Astrocyte of the spinal cord (primary cell): ENCODE measurements at places on chromosomes 3 and 15.

GRCh38 chr3:183317271-183317670 lies 64.2 kb downstream of the B3GNT5 start:
- DNase-seq: no peak

DNA sequence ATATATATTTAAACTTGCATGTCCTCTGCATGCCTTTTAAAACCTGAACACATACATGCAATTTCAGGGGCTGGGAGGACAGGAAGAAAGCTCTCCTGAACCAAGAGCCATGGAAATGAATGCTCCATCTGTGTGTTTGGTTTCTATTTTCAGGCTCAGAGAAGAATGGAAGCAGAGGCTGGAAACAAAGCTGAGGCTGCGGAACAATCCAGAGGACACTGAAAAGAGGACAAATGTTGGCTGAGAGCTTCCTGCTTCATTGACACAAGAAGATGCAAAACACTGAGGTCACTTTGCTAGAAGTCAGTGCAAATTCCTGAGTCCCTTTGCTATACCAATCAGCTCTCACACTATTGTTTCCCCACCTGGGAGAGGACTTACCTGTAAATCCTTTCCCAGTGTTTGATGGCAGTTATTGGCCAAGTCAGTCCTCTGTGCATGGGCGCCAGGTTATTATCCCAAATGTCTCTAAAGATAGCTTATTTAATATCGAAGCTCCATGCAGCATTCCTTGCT lies 12.7 kb downstream of the FAM240A start:
- DNase-seq: no peak

- DNase-seq: peak; percentile 94
These were observed 588.7 kb upstream of the CBLB start for GRCh38 chr3:106457281-106458180.

- DNase-seq: no peak
These were observed 166.9 kb downstream of the SUCNR1 start for GRCh38 chr3:152040319-152040718.

DNA sequence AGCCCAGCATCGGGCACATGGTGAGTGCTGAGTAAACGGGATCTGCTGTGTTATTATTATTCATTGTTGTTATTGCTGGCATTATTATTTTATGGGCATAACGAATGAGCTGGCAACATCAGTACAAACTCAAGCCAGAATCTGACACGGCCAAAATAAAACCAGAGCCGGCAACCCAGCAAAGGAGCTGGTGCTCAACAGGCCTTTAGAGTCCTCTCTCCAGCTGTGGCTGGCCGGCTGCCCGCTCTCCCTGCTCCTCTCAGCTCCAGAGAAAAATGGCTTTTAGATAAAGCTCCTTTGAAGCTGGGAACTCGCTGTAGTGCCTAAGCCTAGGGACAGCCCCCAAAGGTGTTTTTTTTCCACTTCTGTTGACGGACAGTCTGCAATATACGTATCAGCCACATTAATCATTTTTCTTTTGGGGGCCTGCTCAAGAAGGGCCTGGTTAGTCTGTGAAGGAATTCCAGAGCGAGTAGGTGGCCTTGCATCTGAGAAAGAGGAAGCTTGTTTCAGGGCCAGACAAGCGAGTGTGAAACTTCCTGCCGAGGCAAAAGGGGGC lies 193.9 kb upstream of the UBE2E1 start:
- peak; percentile 82 for DNase-seq

DNA sequence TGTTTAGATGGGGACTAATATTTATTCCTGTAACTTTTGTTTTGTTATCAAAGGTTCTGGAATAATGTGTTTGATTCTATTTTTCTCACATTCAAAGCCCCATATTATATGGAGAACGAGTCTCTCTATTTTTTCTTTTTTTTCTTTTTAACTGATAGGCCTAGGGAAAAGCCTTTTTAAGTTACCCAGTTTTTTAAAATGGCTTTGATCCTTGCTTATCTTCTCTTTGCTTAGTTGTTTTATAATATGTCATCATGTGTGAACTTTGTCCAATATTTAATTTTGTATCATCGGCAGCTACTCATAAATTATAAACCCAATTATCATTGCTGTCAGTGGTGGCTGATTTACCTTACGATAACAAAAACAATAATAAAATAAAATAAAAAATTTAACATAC lies 610.3 kb upstream of the BCHE start:
- DNase-seq: no peak

DNA sequence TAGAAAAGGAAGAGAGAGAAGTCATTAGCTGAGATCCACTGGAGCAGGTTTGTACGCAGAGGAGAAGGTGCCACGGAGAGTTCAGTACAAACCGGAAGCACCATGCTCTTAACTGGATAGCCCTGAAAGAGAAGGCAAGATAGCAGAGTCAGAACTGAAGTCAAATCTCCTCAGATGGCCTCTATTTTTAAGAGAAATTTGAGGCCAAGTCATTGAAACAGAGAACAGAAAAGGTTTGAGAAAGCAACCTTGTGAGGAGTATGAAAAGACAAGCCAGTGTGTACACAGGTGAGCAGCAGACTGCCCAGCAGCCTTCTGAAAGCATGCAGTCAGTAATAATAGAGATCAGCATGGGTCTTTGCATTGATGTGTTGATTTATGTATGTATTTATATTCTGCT lies 66.1 kb upstream of the SPRED1 start:
- no peak for DNase-seq

GRCh38 chr15:64443016-64443415 lies 17.4 kb upstream of the ZNF609 start:
- no peak for DNase-seq

DNA sequence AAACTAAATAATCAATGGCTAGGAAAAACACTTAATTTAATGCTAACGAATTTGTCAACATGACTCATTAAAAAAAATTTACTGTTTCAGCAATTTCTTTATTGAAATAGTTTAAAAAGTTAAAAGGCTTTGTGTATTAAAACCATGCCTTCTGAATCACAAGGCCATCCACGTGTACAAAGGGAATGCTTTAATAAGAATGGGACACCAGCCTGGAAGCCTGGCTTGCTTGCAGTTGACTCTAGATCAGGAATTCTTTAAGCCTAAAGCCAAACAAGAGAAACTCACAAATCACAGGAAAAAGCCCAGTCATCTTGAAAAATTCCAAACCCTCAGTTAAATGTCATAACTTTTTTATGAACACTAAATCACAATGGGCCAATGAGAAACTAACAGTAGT lies 137.6 kb downstream of the PEAK1 start:
- peak; percentile 35 for DNase-seq

DNA sequence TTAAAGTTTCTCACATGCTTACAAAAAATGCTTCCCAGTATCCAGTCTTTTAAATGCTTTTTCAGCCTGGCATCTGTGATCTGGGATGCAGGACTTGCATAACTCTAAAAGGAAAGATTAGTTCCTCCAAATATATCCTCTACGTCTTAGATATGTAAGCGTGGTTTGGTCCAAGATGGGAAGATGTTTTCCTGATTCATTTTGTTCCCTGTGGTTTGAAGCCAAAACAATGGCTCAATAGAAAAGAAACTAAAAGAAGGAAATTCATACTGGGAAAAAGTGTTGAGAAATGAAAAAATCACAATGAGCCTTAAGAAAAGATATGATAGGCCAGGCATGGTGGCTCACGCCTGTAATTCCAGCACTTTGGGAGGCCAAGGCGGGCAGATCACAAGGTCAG lies 1002.8 kb downstream of the NAALADL2 start:
- no peak for DNase-seq

- DNase-seq: peak; percentile 79
These were observed 154.1 kb upstream of the GOLIM4 start for GRCh38 chr3:168249550-168250414.

DNA sequence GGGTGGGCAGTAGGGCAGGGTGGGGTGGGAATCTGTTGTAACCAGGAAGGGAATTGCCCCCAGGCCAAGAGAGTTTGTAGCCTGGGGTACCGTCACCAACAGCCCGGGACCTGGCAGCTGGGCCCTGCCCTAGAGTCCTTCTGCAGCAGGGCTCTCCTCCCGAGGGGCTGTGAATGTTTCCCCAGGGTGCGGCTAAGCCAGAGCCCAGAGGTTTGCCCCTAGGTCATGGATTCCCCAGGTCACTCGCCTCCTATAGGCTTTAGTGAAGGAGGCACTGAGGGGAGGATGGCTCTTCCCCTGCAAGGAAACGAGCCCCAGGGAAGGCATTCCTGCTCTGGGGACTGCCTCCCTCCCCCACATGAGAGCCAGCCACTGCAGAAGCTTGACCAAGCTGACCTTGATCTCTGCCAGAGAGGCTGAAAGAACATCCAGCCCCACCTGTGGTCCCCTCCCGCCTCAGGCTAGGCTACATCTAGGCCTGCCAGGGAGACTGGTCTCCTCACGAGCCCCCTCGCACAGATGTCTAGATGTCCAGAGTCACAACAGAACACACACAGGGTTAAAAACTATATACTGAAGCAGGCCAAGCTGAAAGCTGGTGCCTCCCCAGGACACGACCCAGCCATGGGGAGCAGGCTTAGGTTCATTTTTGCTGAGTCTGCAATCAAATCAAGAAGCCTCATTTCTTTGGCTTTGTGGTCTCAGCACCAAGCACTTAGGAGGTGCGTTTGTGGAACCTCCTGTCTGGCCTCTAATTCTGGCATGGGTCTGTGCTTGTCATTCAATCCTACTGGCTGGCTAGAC lies 69.1 kb upstream of the TAMM41 start:
- no peak for DNase-seq

DNA sequence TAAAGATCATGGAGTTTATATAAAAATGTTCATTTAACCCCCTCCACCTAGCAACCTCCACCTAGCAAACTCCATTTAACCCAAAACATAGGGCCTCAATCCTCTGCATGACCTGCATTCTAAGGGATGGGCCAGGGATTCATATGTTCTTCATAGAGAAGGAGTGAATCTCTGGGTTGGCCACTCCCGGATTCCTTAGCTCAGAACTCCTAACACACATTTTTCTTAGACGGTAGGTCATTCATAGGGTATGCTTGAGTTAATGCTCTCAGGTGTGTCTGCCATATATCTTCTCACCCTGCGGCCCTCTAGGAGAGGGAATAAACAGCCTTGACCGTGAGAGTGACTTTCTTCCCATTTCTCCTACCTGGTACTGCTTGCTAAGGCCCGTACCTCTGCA lies 102.0 kb upstream of the IGSF10 start:
- DNase-seq: no peak

GRCh38 chr3:168608926-168609325 lies 513.2 kb upstream of the GOLIM4 start:
- no peak for DNase-seq

DNA sequence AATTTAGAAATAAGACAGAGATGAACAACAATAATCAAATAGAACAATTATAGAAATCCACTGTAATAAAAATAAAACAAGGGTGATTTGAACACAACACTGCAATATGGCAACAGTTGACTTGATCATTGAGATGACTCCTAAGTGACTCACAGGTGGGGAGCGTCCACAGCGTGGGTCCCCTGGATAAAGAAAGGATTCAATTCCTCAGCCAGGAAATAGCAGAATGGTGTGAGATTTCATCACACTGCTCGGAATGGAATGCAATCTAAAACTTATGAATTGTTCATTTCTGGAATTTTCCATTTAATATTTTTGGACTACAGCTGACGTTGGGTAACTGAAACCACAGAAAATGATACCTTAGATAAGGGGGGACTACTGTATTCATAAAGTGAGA lies 82.0 kb downstream of the CNTN3 start:
- DNase-seq: peak; percentile 48

DNA sequence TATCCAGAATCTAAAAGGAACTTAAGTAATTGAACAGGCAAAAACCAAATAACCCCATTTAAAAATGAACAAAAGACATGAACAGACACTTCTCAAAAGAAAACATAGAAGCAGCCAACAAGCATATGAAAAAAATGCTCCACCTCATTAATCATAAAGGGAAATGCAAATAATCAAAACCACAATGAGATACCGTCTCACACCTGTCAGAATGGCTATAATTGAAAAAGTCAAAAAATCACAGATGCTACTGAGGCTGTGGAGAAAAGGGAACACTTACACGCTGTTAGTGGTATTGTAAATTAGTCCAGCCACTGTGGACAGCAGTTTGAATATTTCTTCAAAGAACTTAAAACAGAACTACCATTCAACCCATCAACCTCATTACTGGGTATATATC lies 220.7 kb downstream of the MEX3B start:
- no peak for DNase-seq

DNA sequence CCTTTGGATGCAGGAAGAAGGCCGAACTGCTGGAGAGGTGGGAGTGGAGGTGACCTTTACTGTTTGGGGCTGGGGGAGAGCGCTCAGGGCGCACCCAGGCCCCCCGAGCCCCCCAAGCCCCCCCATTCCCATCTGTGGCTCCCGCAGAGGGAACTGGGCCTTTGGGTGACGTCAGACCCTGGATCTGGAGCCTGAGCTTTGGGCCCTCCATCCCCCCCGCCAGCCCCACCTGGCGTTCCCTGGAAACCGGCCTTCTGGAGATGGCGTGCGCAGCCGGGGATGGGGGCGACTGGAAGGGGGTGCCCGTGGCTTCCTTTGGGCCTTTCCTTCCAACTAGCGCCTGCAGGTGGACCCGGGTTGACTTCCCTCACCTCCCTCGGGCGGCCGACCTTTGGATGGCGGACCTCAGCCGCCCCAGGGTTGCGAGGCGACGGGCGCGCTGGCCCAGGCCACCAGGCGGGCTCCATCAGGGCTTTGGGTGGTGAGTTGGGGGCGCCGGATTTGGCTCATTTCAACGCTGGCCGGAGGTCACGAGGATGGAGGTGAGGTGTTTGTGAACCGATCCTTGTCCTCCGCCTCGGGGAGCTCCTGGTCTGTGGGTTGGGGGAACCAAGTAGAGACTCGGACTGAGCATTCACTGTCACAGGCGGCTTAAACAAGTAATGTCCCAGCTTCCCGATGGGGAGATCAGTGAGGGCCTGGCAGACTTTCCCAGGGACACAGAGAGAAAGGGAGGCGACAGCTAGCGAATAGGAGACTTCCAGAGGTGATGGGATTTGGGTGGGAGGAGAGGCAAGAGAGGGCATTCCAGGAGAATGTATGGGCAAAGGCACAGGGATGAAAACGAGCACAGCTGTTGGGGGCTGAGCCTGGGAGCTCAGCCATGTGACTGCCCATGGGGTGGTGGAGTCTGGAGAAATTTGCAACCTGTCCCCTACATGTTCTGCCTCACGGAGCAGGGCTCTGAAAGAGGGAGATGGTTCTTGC lies 709 bp downstream of the SCAMP5 start:
- no peak for DNase-seq

- no peak for DNase-seq
These were observed 32.0 kb upstream of the PPP4R2 start for GRCh38 chr3:72964633-72965032.

DNA sequence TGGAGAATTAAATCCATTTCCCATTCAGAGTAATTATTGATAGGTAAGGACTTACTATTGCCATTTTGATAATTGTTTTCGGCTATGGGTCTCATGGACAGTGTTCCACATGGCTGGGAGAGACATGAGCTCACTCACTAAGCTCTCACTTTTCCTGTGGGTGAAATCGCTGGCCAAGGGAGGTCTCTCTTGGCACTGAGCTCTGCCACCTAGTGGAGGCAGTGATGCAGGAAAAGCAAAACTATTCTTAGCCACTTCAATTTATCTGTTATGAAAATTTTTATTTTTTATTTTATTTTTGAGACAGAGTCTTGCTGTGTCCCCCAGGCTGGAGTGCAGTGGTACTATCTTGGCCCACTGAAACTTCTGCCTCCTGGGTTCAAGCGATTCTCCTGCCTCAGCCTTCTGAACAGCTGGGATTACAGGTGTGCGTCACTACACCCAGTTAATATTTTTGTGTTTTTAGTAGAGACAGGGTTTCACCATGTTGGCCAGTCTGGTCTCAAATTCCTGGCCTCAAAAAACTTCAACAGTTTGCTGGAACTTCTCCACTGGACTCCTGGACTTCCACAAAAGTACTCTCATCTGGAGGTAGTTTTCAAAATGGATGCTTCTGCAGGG lies 4.7 kb upstream of the RNF13 start:
- DNase-seq: peak; percentile 82

GRCh38 chr3:124257336-124257864 lies 265.5 kb upstream of the ROPN1 start:
- DNase-seq: no peak

- no peak for DNase-seq
These were observed 1037.9 kb downstream of the EPHA3 start for GRCh38 chr3:90145094-90145860.
